ENCODE measurements at places on chromosomes 16 and 17. TPM values are rescaled to one million over a fixed set of nuclear protein-coding genes. Genes with fewer than 3 reads are reported as not detected.

SULT1A2 gene
- total RNA-seq, result 0.30 TPM

SP2 gene
- total RNA-seq, result 30.8 TPM

KRT20 gene
- total RNA-seq, result not detected

TRIM25 gene
- total RNA-seq, result 109 TPM

PSMB3 gene
- 284 TPM for total RNA-seq

HLF gene
- total RNA-seq, result 0.91 TPM

SERPINF2 gene
- 0.48 TPM for total RNA-seq

MRPL27 gene
- 81.1 TPM for total RNA-seq

ZNF785 gene
- 18.5 TPM for total RNA-seq

ABCC3 gene
- total RNA-seq, result not detected

BCO1 gene
- total RNA-seq, result not detected

KRT13 gene
- total RNA-seq, result not detected

POLR3E gene
- 63.1 TPM for total RNA-seq

SENP3 gene
- 50.9 TPM for total RNA-seq

Data from T-helper 2 cell treated with Interferon-gamma antibody and Interleukin-4, amounts not matched to agents 100 ng/mL and 5 ng/mL, for 36 hours (primary cell).